ENCODE measurements at places on chromosomes 5 and 9. TPM values are rescaled to one million over a fixed set of nuclear protein-coding genes. Genes with fewer than 3 reads are reported as not detected.

GRCh38 chr5:153782589-153783361 is 255.9 kb downstream of the FAM114A2 start:
- DNase-seq: no peak
- H3K27ac ChIP-seq: no peak overlapping the region
- H3K36me3 ChIP-seq: no peaks in the 10 kb centered on the region
- H3K27me3 ChIP-seq: no peaks in the 10 kb centered on the region
- no peaks in the 10 kb centered on the region for H3K4me1 ChIP-seq

The ANKRD31 gene
- 0.18 TPM for total RNA-seq

The IFNA2 gene
- total RNA-seq: not detected

DNA sequence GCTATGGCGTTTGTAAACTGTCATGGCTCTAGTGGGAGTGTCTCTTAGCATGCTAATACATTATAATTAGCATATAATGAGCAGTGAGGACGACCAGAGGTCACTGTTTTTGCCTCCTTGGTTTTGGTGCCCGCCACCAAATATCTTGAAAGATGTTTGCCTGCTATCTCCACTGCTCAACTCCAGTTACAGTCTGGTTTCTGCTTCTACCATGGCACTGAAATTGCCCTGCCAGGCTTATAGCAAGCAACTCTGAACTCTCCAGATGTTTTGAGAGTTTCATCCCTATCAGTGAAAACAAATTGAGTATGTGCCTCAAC is 122.1 kb upstream of the SPRY4 start:
- peaks cover 11% of the 10 kb centered on the region for H3K27me3 ChIP-seq
- H3K4me1 ChIP-seq: peaks cover 6% of the 10 kb centered on the region
- H3K4me3 ChIP-seq: no peak overlapping the region

GRCh38 chr5:172322028-172322965 is 38.7 kb upstream of the UBTD2 start:
- no peak overlapping the region for H3K27ac ChIP-seq
- H3K4me1 ChIP-seq: peaks cover 4% of the 10 kb centered on the region
- no peak for DNase-seq
- H3K36me3 ChIP-seq: no peaks in the 10 kb centered on the region
- no peak overlapping the region for H3K4me3 ChIP-seq
- no peaks in the 10 kb centered on the region for H3K27me3 ChIP-seq

The TRIM41 gene
- 43.7 TPM for total RNA-seq

The ADAMTS19 gene
- total RNA-seq: not detected

The IFNK gene
- total RNA-seq: not detected

- peaks cover 3% of the 10 kb centered on the region for H3K27me3 ChIP-seq
- H3K27ac ChIP-seq: no peak overlapping the region
- peaks cover 30% of the 10 kb centered on the region for H3K4me1 ChIP-seq
- peak; percentile 28 for DNase-seq
- no peaks in the 10 kb centered on the region for H3K36me3 ChIP-seq
- H3K4me3 ChIP-seq: no peak overlapping the region
These were observed 281.5 kb downstream of the EFNA5 start for GRCh38 chr5:107389130-107389774.

The CACNA1B gene
- total RNA-seq: not detected

GRCh38 chr5:13354611-13355010 is 589.9 kb downstream of the DNAH5 start:
- no peaks in the 10 kb centered on the region for H3K4me1 ChIP-seq
- H3K27ac ChIP-seq: no peak overlapping the region
- H3K36me3 ChIP-seq: no peaks in the 10 kb centered on the region
- no peak overlapping the region for H3K4me3 ChIP-seq
- no peaks in the 10 kb centered on the region for H3K27me3 ChIP-seq

DNA sequence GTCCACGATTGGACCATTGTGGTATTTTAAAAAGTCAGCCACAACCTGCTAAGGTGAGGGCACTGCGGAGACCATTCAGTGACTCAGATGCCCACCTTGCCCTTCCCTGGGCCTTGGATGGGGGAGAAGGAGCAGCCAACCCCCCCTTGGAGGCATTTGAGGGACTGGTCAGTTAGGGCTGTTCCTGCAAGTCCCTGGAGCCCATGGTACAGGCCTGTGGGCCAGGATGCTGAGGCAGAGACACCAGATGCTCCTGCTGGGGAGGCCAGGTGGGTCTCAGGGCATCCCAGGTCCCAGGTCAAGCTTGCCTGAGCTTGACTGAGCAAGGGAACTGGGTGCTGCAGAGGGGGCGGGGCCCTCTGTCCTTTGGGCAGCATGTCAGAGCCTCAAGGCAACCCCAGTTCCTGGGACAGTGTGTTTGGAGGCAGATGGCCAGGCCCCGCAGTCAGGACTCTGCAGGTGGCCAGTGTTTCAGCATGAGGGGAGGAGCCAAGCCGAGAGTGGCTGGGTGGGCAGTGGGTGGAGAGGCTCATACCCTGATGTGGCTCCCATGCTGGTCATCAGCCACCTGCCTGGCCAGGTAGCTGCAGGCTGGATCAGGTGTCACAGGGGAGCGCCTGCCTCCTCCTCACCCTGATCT is 27.5 kb downstream of the SLC6A3 start:
- no peaks in the 10 kb centered on the region for H3K4me1 ChIP-seq
- DNase-seq: no peak
- no peaks in the 10 kb centered on the region for H3K27me3 ChIP-seq
- no peaks in the 10 kb centered on the region for H3K36me3 ChIP-seq
- H3K27ac ChIP-seq: no peak overlapping the region

DNA sequence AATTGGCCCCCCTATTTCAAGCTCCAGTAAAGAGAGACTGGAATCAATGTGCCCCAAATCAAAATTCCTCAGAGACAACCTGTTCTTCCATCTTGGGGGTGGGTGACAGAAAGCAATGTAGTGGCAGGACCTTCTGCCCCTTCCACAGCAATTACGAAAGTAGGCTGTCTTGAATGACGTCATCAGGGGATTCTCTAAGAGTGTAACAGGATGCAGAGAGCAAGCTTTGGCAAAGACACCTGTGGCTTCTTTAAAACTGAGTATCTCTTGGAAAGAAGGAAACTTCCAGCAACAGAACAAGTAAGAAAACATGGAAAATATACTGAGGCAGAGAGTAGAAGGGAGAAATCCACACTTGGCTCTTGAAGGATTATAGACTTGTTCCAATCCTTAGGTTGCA is 247.6 kb upstream of the PDE4D start:
- H3K4me1 ChIP-seq: no peaks in the 10 kb centered on the region
- H3K4me3 ChIP-seq: no peak overlapping the region
- no peak for DNase-seq

GRCh38 chr5:55303238-55303690 is 4.2 kb downstream of the DHX29 start:
- H3K36me3 ChIP-seq: peaks cover 30% of the 10 kb centered on the region
- no peak overlapping the region for H3K27ac ChIP-seq
- peaks cover 8% of the 10 kb centered on the region for H3K4me1 ChIP-seq
- H3K27me3 ChIP-seq: no peaks in the 10 kb centered on the region
- DNase-seq: no peak
- no peak overlapping the region for H3K4me3 ChIP-seq

The PCDHGA12 gene
- total RNA-seq: not detected

- no peak overlapping the region for H3K27ac ChIP-seq
- no peak overlapping the region for H3K4me3 ChIP-seq
- no peaks in the 10 kb centered on the region for H3K27me3 ChIP-seq
These were observed 255.7 kb downstream of the AOPEP start for GRCh38 chr9:94982211-94982610.

DNA sequence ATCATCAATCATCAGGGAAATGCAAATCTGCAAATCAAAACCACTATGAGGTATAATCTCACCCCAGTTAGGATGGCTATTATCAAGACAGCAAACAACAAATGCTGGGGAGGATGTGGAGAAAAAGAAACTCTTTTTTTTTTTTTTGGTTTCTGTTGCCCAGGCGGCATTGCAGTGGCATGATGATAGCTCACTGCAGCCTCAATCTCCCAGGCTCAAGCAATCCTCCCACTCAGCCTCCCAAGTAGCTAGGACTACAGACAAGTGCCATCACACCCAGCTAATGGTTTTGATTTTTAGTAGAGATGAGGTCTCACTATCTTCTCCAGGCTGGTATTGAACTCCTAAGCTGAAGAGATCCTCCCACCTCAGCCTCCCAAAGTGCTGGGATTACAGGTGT is 5.4 kb upstream of the CNTRL start:
- no peak for DNase-seq
- peaks cover 19% of the 10 kb centered on the region for H3K36me3 ChIP-seq
- no peaks in the 10 kb centered on the region for H3K27me3 ChIP-seq
- no peak overlapping the region for H3K4me3 ChIP-seq
- H3K4me1 ChIP-seq: peaks cover 40% of the 10 kb centered on the region

DNA sequence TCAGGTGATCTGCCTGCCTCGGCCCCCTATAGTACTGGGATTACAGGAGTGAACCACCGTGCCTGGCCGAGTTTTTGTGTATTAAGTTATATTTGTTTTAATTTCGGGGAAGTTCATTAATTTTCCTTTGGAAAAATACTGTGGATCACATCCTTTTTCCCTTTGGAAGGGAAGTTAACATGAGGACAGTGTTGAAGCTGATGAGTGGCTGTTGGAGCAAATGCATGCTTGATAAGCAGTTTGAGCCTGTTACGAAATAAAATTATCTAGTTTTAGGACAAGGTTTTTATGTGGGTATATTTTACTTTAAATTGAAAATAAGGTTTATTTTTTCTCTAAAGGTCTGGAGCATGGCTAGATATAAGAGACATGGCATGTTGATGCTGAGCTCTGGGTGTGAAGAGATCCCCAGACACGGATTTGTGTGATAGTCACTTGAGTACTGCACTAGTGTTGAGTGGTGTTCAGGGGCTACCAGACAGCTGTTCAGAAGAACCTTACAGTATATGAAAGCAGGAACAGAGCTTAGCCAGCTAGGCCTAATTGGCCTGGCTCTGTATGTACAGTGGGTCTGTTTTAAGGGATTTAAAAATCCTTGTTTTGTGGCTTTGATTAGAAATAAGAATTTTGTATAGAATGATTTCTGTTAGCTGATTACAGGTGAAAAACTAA is 17.4 kb downstream of the LMNB1 start:
- H3K4me1 ChIP-seq: peaks cover 58% of the 10 kb centered on the region
- no peaks in the 10 kb centered on the region for H3K27me3 ChIP-seq
- DNase-seq: no peak
- no peak overlapping the region for H3K4me3 ChIP-seq

GRCh38 chr5:98631311-98632054 is 142.0 kb upstream of the RGMB start:
- no peak overlapping the region for H3K27ac ChIP-seq
- no peaks in the 10 kb centered on the region for H3K36me3 ChIP-seq

The TRIM14 gene
- 101 TPM for total RNA-seq

- H3K4me3 ChIP-seq: no peak overlapping the region
- H3K27ac ChIP-seq: no peak overlapping the region
- DNase-seq: no peak
- H3K4me1 ChIP-seq: no peaks in the 10 kb centered on the region
- peaks cover 3% of the 10 kb centered on the region for H3K27me3 ChIP-seq
- peaks cover 2% of the 10 kb centered on the region for H3K36me3 ChIP-seq
These were observed 179.4 kb downstream of the PJA2 start for GRCh38 chr5:109230369-109230768.

The SH3TC2 gene
- total RNA-seq: not detected

DNA sequence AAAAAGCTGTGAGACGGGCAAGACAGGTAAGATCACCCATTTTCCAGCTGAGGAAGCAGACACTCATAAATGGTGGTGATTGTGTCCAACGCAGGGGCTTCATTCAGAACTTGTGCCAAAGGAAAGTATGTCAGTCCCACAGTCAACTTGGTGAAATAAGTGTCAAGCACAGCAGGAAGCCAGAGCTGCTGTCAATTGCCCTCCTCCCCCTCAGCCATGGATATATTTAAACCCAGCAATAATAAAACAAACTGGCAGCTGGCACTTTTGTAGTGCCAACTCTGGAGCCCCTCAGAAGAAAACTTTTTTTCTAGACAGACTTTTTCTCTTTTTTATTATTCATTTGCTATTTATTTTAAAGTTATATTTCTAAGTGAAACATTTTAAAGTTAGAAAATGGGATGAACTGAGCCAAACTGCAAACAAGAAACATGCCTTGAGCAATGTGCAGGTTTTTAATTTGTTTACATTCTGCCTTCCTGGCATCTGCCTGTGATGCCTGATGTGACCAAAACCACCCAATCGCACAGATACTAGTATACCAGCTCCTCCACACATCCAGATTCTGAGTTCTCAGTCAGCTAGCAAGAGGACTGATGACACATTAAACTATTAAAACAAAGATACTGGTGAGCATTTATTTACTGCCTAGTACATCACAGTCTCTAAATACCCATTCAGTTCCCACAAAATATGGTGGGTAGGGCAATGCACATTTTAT is 17.0 kb downstream of the DMAC1 start:
- peaks cover 4% of the 10 kb centered on the region for H3K4me1 ChIP-seq
- H3K27ac ChIP-seq: no peak overlapping the region
- no peak overlapping the region for H3K4me3 ChIP-seq
- H3K36me3 ChIP-seq: no peaks in the 10 kb centered on the region

The CSF2 gene
- total RNA-seq: 30.8 TPM

The GALNT12 gene
- 2.2 TPM for total RNA-seq

DNA sequence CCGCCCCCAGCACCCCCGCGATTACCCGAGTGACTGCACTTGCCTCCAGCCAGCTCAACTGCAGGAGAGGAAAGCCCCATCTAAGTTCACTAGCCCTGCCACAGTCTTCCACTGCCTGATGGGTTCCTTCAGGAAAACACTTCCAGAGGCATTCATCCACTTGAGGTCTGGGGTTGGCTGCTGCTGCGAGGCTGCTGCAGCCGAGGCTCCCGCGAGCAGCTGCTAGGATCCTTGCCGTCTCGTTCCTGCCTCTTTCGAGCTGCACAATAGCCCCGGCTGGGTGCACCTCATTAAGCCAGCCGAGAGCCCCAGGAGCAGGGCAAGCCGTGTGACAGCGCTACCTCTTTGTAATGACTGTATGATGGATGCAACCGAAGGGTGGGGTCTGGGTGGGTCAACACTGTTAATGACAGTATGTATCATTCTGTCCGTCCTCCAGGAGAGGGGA is 24.2 kb upstream of the ELAVL2 start:
- H3K27ac ChIP-seq: no peak overlapping the region
- H3K27me3 ChIP-seq: peaks cover 15% of the 10 kb centered on the region
- H3K36me3 ChIP-seq: no peaks in the 10 kb centered on the region
- H3K4me3 ChIP-seq: no peak overlapping the region
- H3K4me1 ChIP-seq: no peaks in the 10 kb centered on the region

The DIRAS2 gene
- not detected for total RNA-seq

DNA sequence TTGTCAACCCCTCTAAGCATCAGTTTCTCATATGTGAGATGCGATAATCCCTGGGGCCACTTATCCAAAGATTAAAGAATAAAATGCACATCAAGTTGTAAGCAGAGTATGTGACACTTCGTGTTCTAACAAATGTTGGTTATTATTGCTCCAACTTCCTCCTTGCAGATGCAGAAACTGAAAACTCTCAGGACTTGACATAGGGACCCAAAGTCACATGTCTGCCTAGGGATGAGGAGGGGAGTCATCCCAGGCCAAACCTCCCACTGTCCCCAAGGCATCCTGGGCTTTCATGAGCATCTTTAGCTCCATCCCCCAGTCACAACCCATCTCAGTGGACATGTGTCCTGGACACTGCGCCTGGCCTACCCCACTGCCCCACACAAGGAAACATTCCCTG is 27.5 kb upstream of the SYK start:
- DNase-seq: no peak
- H3K4me1 ChIP-seq: no peaks in the 10 kb centered on the region
- H3K27ac ChIP-seq: no peak overlapping the region
- no peak overlapping the region for H3K4me3 ChIP-seq
- H3K27me3 ChIP-seq: peaks cover 22% of the 10 kb centered on the region

The IFNA4 gene
- not detected for total RNA-seq
